Activated T-helper 2 cell treated with anti-CD3 and anti-CD28 coated beads, Interferon-gamma antibody, Interleukin-2, Interleukin-4, amounts not matched to agents 10 μg/mL and 5 μg/mL and 100 μg/mL, durations not matched to agents 14 hours and 24 hours and 36 hours (primary cell): ENCODE measurements at places on chromosomes 5 and 9.

GRCh38 chr9:79658926-79659325 lies 87.2 kb downstream of the TLE4 start:
- H3K36me3 ChIP-seq, result peaks cover 17% of the 10 kb centered on the region
- H3K27ac ChIP-seq, result no peak overlapping the region
- H3K4me3 ChIP-seq, result no peak overlapping the region
- no peak for DNase-seq
- no peaks in the 10 kb centered on the region for H3K27me3 ChIP-seq
- H3K4me1 ChIP-seq, result peaks cover 17% of the 10 kb centered on the region

GRCh38 chr5:33241802-33242201 lies 199.0 kb upstream of the TARS1 start:
- no peak for DNase-seq

DNA sequence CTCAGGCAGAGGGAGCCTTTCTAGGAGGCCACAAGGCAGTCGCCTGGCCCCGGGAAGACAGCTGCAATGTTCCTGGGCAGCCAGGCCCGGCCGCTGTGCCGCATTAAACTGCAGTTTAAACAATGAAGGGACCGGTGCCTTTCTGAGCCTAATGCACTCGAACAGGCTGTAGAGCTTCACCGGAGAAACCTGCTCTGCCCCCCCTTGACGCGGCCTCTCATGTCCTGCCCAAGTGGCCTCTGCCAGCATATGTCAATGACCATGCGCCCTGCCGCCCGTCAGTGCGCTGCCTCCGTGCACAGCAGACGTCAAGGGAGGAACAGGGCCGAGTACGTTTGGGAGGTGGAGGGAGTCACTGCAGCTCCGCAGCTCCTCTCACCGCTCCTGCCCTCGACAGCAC lies 38.4 kb upstream of the BARHL1 start:
- no peaks in the 10 kb centered on the region for H3K4me1 ChIP-seq
- H3K4me3 ChIP-seq, result no peak overlapping the region
- peaks cover 8% of the 10 kb centered on the region for H3K27me3 ChIP-seq

DNA sequence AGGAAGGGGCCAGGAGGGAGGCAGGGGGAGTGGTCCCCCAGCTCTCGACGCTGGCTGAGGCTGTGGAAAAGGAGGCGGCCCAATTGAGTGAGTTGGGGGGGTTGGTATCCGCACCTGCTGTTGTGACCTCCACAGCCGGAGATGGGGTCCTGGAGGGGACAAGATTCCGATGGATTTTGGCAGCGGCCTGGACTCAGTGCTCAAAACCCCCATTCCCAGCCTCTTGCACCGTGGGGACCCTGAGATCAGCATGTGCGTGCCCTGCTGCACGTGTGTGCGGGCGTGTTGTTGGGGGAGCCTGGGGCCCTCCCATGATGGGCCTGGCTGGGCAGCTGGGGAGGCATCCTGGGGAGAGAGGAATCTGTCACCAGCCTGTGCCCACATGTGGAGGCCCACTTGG lies 15.0 kb downstream of the CNTFR start:
- H3K27me3 ChIP-seq, result peaks cover 29% of the 10 kb centered on the region
- no peaks in the 10 kb centered on the region for H3K4me1 ChIP-seq
- no peak overlapping the region for H3K27ac ChIP-seq
- no peak for DNase-seq

- peaks cover 5% of the 10 kb centered on the region for H3K27me3 ChIP-seq
- no peak overlapping the region for H3K27ac ChIP-seq
- no peaks in the 10 kb centered on the region for H3K4me1 ChIP-seq
- no peak for DNase-seq
Measured at GRCh38 chr9:19630760-19631159, 158.1 kb downstream of the SLC24A2 start.

- no peaks in the 10 kb centered on the region for H3K36me3 ChIP-seq
- no peaks in the 10 kb centered on the region for H3K27me3 ChIP-seq
- DNase-seq, result no peak
Measured at GRCh38 chr9:13053504-13053903, 226.0 kb downstream of the MPDZ start.

DNA sequence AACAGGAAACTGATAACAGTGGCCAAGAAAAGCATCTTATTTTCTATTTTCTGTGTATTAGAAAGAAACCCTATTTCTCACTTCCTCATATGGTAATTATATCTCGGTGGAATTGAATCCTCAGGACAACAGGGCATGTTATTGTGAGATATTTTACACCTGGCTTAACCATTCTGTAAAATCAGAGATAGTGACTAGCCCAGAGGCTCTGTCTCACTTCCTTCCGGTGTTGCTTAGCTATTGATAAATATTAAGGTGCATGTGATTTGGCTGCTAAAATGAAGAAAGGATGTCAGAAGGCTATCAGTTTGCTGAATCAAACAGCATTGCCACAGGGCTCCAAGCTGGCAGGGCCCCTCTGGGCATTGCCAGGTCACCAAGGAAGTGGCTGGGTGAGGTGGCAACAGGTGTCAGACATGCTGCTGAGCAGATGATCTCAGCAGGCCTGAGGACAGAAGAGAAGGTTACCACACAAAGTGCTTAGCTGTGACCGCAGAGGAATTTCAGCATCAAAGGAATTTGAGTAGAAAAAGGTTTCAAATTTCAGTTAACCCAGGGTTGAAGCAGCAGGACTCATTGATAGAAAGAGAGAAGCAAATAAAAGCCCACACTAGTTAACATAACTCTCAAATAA lies 330.7 kb downstream of the PDE4D start:
- H3K27ac ChIP-seq, result no peak overlapping the region
- H3K4me3 ChIP-seq, result no peak overlapping the region
- no peak for DNase-seq
- no peaks in the 10 kb centered on the region for H3K27me3 ChIP-seq
- H3K36me3 ChIP-seq, result no peaks in the 10 kb centered on the region

DNA sequence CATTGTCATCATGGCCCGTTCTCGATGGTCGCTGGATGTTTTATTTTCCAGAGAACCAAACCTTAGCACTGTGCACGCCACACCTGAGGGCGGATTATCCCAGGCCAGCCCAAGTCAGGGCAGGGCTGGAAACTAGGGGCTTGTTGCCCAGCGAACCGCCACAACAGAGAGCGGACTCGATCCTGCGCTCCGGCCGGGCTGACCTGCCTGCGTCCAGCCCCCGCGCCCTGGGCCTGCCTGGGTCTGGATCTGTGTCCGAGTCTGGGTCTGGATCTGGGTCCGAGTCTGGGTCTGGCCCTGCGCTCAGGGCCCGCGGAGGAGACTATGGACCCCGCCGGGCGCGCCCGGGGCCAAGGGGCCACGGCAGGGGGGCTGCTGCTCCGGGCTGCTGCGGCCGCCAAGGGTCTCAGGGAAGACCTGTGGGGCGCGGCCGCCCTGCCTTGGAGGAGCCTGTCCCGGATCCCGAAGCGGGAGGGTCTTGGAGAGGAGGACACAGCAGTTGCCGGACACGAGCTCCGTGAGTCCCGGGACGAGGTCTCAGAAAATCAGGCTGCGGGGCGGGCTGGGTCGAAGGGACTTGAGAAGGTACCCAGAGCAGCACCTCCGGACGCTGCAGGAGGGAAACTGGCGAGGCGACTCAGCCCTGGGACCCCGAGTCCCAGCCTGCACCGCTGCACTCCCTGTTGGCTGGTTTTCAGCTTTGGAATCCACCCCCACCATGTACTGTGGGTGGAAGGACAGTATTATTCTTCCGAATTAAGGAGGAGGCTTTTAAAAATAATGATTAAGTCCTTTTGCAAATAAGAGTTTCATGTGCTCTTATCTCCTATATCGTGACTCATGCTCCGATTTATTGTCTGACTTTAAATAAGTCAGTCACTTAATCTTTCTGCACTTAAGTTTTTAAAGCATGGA lies at the start of gene ANKDD1B:
Gene ANKDD1B (plus strand): TSS at position 143 of the 915 bp plus-strand sequence. CDS start 182 bp downstream, at position 325.
- peaks cover 7% of the 10 kb centered on the region for H3K4me1 ChIP-seq
- peaks cover 14% of the 10 kb centered on the region for H3K36me3 ChIP-seq
- DNase-seq, result no peak
- H3K27ac ChIP-seq, result no peak within 1 kb of the TSS
- no peak within 1 kb of the TSS for H3K4me3 ChIP-seq

DNA sequence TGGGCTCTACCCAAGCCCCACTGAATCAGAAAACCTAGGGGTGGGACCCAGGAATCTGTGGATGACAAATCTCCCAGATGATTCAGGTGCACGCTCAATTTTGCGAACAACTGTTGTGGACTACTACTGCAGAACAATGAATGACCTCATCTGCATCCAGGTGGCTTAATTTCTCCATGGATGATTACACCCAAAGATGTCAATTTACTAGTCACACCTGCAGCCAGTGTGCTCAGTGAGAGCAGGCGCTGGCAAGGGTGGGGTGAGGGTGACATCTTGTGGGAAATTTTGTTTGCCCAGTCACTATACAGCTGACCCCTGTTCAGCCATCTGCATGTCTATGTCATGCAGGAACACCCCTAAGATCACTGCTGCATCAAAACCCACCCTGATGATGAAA lies 118.2 kb downstream of the ENTREP1 start:
- peaks cover 2% of the 10 kb centered on the region for H3K27me3 ChIP-seq
- H3K4me3 ChIP-seq, result no peak overlapping the region
- H3K36me3 ChIP-seq, result no peaks in the 10 kb centered on the region
- H3K4me1 ChIP-seq, result peaks cover 7% of the 10 kb centered on the region
- no peak for DNase-seq

- H3K36me3 ChIP-seq, result no peaks in the 10 kb centered on the region
- no peak for DNase-seq
- H3K27me3 ChIP-seq, result peaks cover 9% of the 10 kb centered on the region
- H3K27ac ChIP-seq, result no peak overlapping the region
Measured at GRCh38 chr5:111670826-111671492, 86.0 kb downstream of the NREP start.
